Activated CD4-positive, alpha-beta T cell treated with anti-CD3 and anti-CD28 coated beads for 36 hours (primary cell): ENCODE measurements at places on chromosomes 11 and 22. TPM values are rescaled to one million over a fixed set of nuclear protein-coding genes. Genes with fewer than 3 reads are reported as not detected.
A peak's percentile ranks its signal among the peaks of the same experiment; 100 is the strongest.

DNA sequence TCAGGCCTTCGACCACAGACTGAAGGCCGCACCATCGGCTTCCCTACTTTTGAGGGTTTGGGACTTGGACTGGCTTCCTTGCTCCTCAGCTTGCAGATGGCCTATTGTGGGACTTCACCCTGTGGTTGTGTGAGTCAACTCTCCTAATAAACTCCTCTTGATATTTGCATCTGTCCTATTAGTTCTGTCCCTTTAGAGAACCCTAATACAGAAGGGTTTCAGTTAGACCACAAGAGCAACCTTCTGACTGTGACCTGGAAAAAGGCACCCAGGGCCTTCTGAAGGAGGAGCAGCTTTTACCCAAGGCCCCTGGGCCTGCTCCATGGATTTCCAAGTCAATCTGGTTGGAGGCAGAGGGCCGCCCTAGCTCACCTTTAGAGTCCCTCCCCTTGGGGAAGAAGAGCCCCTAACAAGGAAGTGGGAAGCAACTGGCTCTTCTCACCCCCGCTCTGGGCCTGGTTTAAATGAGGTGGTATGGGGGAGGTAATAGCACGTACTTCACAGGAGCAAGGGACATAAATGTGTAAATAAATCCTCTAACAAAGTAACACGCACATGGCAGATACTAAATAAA lies 11.2 kb upstream of the CHST1 start:
- DNase-seq, result no peak

GRCh38 chr11:118485273-118485672 lies 42.0 kb upstream of the TTC36 start:
- no peak for DNase-seq

- DNase-seq, result no peak
Measured at GRCh38 chr11:35066030-35066429, 72.9 kb upstream of the CD44 start.

DNA sequence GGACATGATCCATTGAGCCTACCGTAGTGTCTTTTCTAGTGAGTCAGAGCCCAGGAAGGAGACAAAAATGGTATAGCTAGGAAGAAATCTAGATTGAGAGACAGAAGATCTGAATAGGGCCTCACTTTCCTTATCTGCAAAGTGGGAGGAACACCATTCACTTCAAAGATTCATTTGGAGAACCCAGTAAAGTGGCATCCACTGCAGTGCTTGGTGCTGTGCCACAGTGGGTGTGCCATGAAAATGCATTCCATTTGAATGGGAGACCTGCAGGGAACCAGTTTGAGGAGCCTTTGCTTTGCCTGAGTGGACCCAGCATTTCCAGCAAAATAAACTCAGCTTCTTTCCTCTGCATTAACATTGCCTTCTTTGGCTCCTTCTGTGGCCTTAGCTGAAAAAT lies 470.5 kb upstream of the CADM1 start:
- DNase-seq, result no peak

DNA sequence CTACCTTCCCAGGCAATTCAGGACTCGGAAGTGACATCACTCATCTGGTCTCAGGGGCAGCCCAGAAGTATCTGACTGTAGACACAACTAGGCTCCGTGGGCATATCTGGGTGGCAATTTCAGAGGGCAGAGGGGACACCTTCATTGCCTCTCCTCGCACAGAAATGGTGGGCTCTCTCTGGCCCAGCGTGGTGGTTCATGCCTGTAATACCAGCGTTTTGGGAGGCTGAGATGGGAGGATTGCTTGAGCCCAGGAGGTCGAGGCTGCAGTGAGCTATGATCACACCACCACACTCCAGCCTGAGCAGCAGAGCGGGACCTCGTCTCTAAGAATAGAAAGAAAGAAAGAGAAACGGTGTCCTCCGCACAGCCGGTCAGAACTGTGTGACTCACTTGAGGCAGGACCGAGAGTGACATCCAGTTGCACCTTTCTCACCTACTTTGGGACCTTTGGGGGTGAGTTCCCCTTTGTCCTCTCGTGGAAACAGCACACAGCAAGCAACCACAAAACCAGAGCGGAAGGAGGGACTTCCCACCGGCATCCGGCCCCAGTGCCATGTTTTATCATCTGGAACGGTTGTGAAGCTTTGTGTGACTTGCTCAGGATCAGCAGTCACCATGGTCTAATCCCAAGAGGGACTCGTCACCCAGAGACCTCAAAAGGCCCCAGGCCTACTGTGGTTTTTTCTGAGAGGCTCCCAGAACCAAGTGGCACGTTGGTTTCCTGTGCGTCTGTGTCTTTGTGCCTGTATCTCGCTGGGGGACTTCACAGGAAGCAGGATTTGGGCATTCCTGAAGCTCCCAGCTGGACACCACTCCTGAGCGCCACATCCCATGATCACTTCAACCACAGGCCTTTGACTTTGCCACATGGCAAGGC lies 38.4 kb upstream of the EMID1 start:
- peak; percentile 83 for DNase-seq

GRCh38 chr11:120168960-120169681 lies 31.2 kb upstream of the TRIM29 start:
- DNase-seq, result peak; percentile 78

Gene PIH1D2
- total RNA-seq, result 0.61 TPM

Gene SCGB1C1
- total RNA-seq, result not detected

- DNase-seq, result peak; percentile 51
Measured at GRCh38 chr22:30459181-30460052, 12.4 kb downstream of the SEC14L3 start.

GRCh38 chr11:36412781-36413383 lies 97.2 kb downstream of the TRAF6 start:
- DNase-seq, result no peak

GRCh38 chr11:106086850-106087249 lies 9.4 kb downstream of the AASDHPPT start:
- no peak for DNase-seq

Gene NCAPD3
- total RNA-seq, result 78.9 TPM

- no peak for DNase-seq
Measured at GRCh38 chr11:106872246-106872645, 146.0 kb downstream of the GUCY1A2 start.
